ENCODE measurements at places on chromosomes 11 and 22.

GRCh38 chr11:82194521-82194920, 539.1 kb downstream of the FAM181B start:
- DNase-seq = no peak

DNA sequence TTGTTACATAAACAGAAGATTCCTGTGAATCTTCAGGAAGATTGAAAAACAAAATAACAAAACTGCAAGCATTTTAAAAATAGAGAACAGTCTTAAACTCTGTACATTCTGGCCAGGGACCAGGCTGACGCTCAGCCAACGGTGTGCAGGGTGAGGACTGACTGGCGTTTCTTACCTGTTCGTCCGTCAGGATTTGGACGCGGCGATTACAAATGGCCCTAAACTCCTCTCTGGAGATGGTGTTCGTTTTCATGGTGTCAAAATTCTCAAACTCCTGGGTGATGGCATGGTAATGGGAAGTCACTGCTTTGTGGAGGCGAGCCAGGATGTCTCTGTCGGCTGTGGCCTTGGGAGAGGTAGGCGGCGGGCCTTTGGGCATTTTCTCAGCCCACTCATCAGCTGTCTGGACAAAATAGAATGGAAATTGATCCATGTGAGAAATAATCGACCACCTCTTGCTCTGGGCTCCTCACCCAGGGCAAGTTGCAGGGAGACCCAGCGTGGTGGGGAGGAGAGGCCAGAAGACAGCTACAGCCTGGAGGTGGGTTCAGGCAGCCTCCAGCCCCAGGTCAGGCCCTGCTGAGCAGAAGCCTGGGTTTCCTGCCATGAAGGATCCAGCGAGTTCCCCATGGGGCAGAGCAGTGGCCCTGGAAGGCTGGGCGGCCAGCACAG, 143.0 kb downstream of the MPPED1 start:
- no peak for DNase-seq

DNA sequence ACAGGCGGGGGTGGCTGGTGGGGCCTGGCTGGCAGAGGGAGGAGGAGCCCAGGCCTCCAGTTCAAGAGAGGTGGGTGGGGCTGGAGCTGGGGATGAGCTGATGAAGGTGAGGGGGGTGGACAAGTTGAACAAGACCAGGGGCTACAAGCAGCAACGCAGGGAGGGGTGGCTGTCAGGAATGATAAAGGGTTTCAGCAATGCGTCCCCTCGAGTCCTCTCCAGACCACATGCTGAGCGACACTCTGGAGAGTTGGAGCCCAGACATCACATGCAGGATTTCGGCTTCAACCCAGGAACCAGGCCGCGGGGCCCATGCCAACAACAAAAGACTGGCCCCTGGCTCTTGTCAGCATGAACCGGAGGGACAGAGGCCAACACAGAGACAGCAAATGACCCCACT, 480.3 kb downstream of the BRD1 start:
- no peak for DNase-seq

- DNase-seq = no peak
Observed at GRCh38 chr22:36658900-36659299, 44.7 kb downstream of the CACNG2 start.

GRCh38 chr11:45180848-45181192, 34.4 kb downstream of the PRDM11 start:
- DNase-seq = no peak

DNA sequence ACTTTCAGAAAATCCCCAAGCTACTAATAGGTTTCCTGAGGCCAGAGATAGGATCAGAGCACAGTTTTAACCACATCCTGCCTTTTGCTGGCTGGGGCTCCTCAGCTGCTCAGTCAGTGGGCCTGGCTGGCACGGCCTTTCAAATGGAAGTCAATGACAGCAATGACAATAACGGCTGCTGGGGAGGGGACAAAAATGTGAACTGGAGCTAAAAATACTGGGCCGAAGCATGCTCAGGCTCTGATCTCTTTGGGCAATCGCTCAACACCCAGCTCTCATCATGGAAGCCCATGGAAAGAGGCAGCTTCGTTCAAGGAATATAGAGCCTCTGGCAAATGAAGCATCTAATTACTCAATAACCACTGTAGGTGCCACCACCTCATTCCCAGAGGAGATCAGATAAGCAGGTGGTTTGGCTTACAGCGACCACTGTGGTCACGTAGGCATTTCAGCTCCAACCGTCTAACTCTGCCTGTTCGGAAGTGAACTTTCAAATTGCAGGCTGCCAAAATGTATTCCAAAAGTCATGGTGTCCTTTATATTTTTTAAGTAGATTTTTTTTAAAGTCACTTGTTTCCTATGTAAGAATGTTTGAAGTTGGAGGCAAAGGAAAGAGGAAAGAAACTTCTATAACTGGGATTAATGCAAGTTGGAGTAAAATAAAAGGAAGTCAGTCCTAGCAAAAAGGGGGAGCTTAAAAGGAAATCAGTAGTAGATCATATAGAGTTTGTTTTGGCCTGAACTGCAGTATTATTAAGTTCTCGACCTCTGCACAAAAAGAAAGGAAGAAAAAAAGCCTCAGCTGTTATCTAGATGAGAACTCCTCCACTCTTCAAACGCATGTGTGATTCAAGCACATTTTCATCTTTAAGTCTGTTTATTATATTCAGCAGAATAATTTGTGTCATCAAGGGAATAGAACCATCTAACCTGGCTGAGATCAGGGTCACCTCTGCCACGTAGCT, 14.1 kb downstream of the WT1 start:
- no peak for DNase-seq

GRCh38 chr11:97110376-97110775, 720.6 kb downstream of the JRKL start:
- DNase-seq = no peak

All from head of caudate nucleus (tissue), 42 donors.